A549 treated with AZD2906 at 1 μM for 4 hours (cell line): ENCODE measurements at places on chromosomes 7 and 10. TPM values are rescaled to one million over a fixed set of nuclear protein-coding genes. Genes with fewer than 3 reads are reported as not detected.

The PLEKHS1 gene
- 0.02 to 0.06 TPM (median 0.03 TPM) in 4 of 5 replicates, not detected in the other for total RNA-seq

The LMTK2 gene
- total RNA-seq: 8.1 to 10.8 TPM (median 9.1 TPM) in 5 replicates

The DMBT1 gene
- total RNA-seq: 0.20 to 0.30 TPM (median 0.24 TPM) in 5 replicates

The GHRHR gene
- 0.10 TPM in 1 of 5 replicates, not detected in the others for total RNA-seq

The AKR1C8 gene
- total RNA-seq: 0.08 to 0.25 TPM in 2 of 5 replicates, not detected in the others

The ADAM22 gene
- total RNA-seq: 0.18 to 0.27 TPM (median 0.24 TPM) in 5 replicates

The PIP4K2A gene
- total RNA-seq: 16.4 to 29.3 TPM (median 19.4 TPM) in 5 replicates

The HECW1 gene
- total RNA-seq: 15.3 to 20.0 TPM (median 18.4 TPM) in 5 replicates

The NODAL gene
- not detected in 5 replicates for total RNA-seq

The VSTM4 gene
- total RNA-seq: 0.23 to 0.41 TPM (median 0.29 TPM) in 5 replicates

The CDNF gene
- total RNA-seq: 0.77 to 1.3 TPM (median 0.92 TPM) in 5 replicates

The SORCS3 gene
- total RNA-seq: not detected in 5 replicates

The OPALIN gene
- total RNA-seq: not detected in 5 replicates

The PTPRN2 gene
- 0.69 to 1.0 TPM (median 0.77 TPM) in 5 replicates for total RNA-seq

The PMS2 gene
- 9.3 to 14.8 TPM (median 11.2 TPM) in 5 replicates for total RNA-seq

The CRHR2 gene
- total RNA-seq: 0.02 to 0.08 TPM in 2 of 5 replicates, not detected in the others

The LEP gene
- not detected in 5 replicates for total RNA-seq

The ASAH2 gene
- total RNA-seq: 0.63 to 2.7 TPM (median 1.5 TPM) in 5 replicates

The FGFR2 gene
- 0.19 to 0.38 TPM (median 0.35 TPM) in 5 replicates for total RNA-seq

The NUTM2E gene
- 0.34 to 0.51 TPM (median 0.43 TPM) in 5 replicates for total RNA-seq

The GNGT1 gene
- 0.19 TPM in 1 of 5 replicates, not detected in the others for total RNA-seq

The LFNG gene
- 10.4 to 18.7 TPM (median 18.2 TPM) in 5 replicates for total RNA-seq

The MICU1 gene
- 49.2 to 61.4 TPM (median 52.4 TPM) in 5 replicates for total RNA-seq

The UCMA gene
- not detected in 5 replicates for total RNA-seq

The CYP2W1 gene
- not detected in 5 replicates for total RNA-seq

The CDHR1 gene
- 0.07 to 0.13 TPM (median 0.10 TPM) in 5 replicates for total RNA-seq
